ENCODE measurements at places on chromosomes 7 and 10. TPM values are rescaled to one million over a fixed set of nuclear protein-coding genes. Genes with fewer than 3 reads are reported as not detected.

The CFAP70 gene
- 0.82 TPM for total RNA-seq

The C7orf33 gene
- not detected for total RNA-seq

The PHKG1 gene
- total RNA-seq, result 17.5 TPM

The SLC13A1 gene
- not detected for total RNA-seq

The CPEB3 gene
- total RNA-seq, result 12.5 TPM

The SFRP5 gene
- total RNA-seq, result 1.9 TPM

The CHCHD2 gene
- 379 TPM for total RNA-seq

The VSTM2A gene
- total RNA-seq, result not detected

The MYL7 gene
- total RNA-seq, result 2,377 TPM

The ITIH5 gene
- 4.9 TPM for total RNA-seq

The ZNF746 gene
- total RNA-seq, result 12.8 TPM

The SYNPO2L gene
- 649 TPM for total RNA-seq

The OR2A7 gene
- 0.23 TPM for total RNA-seq

The ACBD7 gene
- not detected for total RNA-seq

The ITGA8 gene
- total RNA-seq, result 3.4 TPM

The SPDYE8 gene
- not detected for total RNA-seq
